ENCODE measurements at places on chromosomes 7 and 10. TPM values are rescaled to one million over a fixed set of nuclear protein-coding genes. Genes with fewer than 3 reads are reported as not detected.

DNA sequence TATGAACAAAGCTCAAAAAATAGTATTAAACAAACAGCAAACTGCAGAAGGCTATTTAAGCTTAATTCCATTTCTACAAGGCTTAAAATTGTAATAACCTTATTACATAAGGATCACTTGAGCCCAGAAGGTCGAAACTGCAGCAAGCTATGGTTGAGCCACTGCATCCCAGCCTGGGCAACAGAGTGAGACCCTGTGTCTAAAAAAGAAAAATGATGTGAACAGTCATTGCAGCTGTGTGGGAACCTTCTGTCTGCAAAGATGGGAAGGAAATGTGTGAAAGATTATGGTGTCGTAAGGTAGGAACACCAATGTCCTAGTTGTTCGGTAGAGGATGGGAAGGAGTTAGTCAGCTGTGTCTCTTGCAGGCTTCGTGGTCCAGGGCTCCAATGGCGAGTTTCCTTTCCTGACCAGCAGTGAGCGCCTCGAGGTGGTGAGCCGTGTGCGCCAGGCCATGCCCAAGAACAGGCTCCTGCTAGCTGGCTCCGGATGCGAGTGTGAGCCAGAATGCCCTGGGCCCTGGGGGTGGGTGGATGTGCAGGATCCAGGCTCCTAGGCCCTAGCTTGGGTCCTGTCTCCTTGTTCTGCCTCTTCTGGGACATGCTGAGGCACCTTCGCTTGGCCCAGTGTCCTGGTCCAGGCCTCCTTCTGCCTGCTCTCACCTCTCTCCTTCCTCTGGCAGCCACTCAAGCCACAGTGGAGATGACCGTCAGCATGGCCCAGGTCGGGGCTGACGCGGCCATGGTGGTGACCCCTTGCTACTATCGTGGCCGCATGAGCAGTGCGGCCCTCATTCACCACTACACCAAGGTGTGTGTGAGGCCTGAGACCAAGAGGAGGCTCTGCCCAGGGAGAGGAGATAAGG lies 9.1 kb downstream of the C10orf62 start:
- no peak for DNase-seq

DNA sequence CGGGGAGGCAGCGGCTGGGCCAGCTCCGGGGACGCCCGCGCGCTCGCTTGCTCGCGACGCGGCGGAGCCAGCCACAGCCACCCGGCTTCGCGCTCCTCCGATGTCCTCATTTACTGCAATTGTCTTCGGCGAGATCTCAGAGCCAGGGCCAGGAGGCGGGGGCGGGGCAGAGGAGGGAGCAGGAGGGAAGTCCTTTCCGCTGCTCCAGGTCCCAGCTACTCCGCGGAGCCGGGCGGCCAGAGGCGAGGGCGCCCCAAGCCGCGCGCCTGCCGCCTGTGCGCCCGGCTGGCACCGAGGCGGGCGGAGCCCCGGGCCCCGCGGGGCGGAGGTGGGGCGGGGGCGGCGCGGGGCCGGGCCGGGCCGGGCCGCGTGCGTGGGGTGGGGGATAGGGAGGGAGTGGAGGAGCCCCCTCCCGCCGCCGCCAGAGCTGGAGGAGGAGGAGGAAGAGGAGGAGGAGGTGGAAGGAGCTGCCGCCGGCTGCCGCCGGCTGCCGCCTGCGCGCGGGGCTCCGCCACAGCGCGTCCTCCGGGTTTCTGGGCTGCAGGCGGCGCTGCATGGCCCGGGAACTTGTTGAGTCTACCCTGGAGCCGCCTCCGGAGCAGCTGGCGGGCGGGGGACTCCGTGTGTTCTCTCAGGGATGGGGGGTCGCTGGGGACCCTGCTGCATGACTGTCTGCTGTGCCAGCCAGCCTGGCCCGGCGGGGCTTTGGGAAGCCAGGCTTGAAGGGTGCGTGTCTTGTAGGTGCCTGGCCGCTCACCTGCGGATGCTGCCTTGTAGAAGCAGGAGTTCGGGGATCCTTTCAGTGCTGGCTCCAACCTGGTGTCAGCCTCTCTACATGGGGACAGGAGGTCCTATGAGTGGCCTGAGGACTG lies at the start of gene INSYN2A:
Gene INSYN2A (minus strand): TSS at position 310 of the 872 bp plus-strand sequence. CDS start 20,196 bp downstream, outside the sequence.
- DNase-seq: peak; percentile 59

DNA sequence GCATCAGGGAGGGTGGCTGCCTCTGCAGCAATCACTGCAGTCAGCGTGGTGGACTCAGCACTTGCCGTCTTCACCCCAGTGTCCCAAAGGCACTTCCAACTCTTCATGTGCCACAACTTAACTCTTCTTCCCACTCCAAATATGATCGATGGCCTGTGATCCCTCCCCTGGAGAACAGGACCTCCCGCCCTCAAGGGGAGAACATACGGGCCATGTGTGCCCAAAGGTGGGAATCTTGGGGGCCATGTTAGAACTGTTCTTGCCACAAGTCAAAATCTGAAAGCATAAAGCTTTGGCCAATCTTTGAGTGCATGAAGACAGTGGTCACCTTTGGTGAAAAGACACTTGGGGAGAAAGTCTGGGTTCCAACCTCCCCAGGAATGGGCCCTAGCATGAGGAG lies 368.5 kb upstream of the MGMT start:
- DNase-seq: no peak

- DNase-seq: peak; percentile 92
Measured at GRCh38 chr10:101779544-101780186, 3.6 kb downstream of the NPM3 start.

- DNase-seq: no peak
Measured at GRCh38 chr10:58588673-58589265, 76.1 kb downstream of the BICC1 start.

- DNase-seq: no peak
Measured at GRCh38 chr7:42479816-42480633, 243.0 kb upstream of the GLI3 start.

GRCh38 chr7:6252748-6253147 lies 19.7 kb downstream of the CYTH3 start:
- DNase-seq: no peak

- DNase-seq: no peak
Measured at GRCh38 chr7:104643587-104644217, 315.3 kb downstream of the LHFPL3 start.

SPDYE6 gene
- not detected for total RNA-seq

WAC gene
- total RNA-seq: 72.7 TPM

ZYX gene
- 88.0 TPM for total RNA-seq

IFRD1 gene
- total RNA-seq: 67.3 TPM

UCN3 gene
- total RNA-seq: not detected

OPN1SW gene
- not detected for total RNA-seq
